Stimulated activated CD4-positive, alpha-beta T cell treated with anti-CD3 and anti-CD28 coated beads, Interleukin-4, amount 100 ng/mL, for 1 hour (primary cell): ENCODE measurements at places on chromosomes 3 and 15.
A peak's percentile ranks its signal among the peaks of the same experiment; 100 is the strongest.

GRCh38 chr3:59540241-59540640 is 490.4 kb upstream of the CFAP20DC start:
- DNase-seq: no peak

DNA sequence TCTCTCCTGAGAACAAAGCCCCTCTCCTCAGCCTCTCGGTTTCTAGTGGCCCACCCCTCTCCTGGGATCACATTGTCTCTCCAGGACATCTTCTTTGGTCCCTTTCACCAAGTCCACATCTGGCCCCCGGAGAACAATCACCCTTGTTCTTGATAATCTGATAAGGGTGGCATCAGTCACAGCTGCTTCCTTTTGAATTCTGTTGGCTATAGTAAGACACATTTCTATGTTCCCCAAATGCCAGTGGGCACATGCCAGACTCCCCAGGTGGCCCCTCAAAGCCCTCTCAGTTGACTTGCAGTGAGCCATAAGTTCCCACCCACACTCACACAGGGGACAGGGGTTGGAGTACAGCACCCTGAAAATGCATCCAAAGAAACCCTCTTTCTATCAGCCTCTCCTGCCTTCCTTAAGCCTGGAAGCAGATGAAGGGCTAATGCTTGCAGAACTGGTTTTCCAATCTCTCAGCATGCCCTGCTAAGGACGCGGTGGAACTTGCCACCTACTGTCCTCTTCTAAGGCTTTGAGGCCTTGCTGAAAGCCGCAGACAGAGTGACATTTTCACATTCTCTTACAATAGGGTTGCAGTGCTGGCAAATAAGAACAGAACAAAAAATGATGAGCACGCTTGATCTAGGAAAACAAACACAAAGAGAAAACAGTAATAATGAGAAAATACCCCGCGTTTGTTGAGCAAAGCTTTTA is 101.3 kb upstream of the SLCO3A1 start:
- DNase-seq: no peak

DNA sequence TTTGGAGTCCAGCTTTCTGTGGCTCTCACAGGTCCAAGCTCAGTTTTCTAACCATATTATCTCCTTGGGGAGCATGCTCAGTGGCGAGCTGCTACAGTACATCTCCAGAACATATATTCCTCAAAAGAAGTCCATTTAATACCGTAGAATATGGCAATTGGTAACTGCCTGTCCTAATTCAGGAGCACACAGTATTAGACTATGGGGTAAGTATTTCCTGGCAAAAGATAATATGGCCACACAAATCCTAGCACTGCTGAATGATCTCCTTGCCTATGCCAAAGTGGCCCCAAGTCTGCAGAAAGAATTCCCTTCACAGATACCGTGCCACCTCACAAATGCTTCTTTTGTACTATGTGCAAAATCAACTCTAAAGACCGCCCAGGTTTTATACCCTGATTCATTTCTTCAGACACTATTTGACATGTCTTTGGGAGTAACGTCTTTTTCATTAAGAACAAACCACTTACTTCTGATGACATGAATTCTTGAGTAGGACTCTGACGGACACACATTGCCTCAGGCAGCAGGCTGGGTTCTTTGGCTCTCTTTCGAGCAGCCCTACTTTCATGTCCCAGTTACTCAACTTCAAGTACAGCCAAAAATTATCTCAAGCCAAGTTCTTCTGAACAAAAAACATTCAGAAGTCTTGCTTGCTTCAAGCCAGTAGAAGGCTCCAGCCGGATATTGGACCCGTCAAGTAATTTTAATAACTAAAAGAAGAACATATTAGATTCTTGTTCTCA is 368.3 kb upstream of the DCBLD2 start:
- no peak for DNase-seq

DNA sequence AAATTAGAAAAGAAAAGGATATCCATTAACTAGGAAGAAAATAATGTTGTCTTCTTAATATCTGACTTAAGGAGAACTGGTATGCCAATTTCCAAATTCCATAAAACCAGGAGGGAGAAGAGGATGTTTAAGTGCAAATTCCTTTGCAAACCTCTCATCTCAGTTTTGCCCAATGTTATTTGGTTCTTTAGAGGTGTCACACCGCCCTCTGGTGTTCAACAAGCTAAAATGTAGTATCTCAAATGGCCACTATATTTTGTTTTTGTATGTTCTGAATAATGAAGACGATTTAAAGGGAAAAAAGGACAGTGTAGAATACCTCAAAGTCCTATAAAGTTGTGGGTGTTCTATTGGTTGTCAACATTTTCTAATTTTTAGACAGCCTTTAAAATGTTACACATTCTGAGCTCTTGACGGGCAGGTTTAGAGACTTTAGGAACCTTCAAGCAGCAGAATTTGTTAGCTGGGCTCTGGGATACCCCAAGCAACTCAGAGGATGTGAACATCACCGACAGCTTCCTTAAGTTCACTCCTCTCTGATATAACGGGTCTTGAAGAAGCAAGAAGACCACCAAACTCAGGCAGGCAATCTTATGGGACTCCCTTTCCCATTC is 458.3 kb downstream of the MFSD1 start:
- DNase-seq: no peak

DNA sequence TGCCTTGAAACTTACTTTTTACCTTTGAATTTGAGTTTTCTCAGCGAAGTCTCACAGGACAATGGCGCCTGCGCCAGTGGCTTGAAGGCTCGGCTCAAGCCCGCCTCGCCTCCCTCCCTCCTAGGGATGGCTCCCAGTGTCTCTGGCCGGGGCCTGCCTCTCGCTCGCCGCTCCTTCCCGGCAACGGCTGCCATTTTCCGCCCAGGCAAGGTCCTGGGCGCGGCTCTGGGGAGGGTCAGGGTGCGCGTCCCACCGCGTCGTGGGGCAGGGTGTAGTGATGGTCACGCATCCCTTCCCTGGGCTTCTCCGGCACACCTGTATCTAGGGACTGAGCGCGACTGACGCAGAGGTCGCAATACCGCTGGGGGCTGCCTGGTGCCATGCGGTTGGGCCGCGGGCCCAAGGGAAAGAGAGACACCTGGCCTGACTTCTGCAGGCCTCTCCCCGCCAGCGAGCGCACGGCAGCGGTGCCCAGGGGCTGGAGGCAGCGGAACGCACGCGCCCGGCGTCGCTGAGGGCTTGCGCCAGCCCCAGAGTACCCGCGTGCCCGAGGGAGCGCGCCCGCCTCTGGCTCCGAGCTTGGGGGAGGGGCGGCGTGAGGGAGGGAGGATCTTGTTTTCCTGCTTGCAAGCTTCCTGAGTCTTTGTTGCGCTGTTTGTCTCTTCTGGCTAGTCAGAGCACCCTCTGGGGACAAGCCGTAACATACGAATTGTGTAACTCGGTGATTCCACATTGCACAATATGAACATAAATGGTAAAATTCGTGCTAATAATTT is 20.7 kb upstream of the FEM1B start:
- peak; percentile 73 for DNase-seq

- no peak for DNase-seq
These were observed 259.2 kb downstream of the LSAMP start for GRCh38 chr3:116186049-116186448.

DNA sequence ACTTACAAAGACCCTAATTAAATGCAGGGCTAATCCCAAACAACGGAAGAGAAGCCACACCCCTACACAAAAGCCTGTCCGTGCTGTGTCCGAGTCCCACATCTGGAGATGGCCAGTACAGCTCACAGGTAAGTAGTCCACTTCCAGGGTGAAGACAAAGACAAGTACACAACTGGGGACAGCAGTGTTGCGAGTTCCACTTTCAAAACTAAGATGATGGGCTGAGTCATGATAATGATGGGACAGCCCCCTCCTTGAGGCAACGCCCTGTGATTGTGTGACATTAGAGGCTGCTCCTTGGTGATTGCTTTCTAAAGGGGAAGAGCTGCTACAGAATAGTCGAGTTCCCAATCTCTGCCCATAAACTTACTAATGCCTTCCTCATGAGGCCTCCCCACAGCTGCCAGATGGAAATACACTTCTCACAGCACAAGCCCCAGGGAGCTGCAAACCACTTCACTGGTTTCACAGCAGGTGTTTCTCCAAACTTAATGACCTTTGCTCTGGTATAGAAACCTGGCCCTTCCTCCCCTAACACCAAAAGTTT is 27.6 kb downstream of the RFT1 start:
- peak; percentile 43 for DNase-seq

- DNase-seq: no peak
These were observed 44.0 kb upstream of the ETV5 start for GRCh38 chr3:186152889-186153292.

GRCh38 chr3:46585799-46586693 is 19.9 kb upstream of the LRRC2 start:
- DNase-seq: no peak

- DNase-seq: no peak
These were observed 8.3 kb downstream of the ARL14 start for GRCh38 chr3:160685144-160685766.

GRCh38 chr15:53307952-53308624 is 451.4 kb downstream of the WDR72 start:
- DNase-seq: no peak

DNA sequence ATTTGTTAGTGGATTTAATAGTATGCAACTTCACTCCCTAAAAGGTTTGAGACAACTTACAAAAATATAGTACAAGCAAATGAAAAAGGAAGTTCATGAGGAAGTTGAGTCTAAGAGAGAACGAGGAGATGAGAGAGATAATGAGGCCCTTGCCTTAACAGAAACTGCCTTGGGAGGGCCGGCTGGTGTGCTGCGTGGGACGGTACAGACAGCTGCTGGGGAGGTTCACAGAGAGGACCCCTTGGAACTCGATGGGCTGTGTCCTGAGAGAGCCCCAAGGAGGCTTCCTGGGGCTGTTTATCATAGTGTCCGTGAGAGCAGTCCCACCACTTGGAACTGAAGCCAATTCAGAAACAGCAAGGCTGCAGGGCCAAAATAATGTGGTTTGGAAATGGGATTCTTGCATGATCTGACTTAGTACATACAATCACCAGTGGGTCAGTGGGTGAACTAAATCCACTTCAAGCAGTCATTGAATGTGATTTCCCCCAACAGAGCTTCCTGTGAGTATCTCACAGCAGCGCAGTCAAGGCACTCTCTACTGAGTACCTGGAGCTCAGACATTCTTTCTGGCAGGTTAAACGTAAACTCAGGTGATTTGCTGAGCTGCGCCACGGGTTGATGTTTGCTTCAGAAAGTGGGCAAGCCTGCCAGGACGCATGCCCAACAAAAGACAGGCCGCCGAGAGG is 90.8 kb downstream of the CRTC3 start:
- peak; percentile 34 for DNase-seq

- no peak for DNase-seq
These were observed 19.2 kb downstream of the MCF2L2 start for GRCh38 chr3:183409219-183409618.

- DNase-seq: no peak
These were observed 35.9 kb downstream of the SLC12A1 start for GRCh38 chr15:48242015-48242414.

DNA sequence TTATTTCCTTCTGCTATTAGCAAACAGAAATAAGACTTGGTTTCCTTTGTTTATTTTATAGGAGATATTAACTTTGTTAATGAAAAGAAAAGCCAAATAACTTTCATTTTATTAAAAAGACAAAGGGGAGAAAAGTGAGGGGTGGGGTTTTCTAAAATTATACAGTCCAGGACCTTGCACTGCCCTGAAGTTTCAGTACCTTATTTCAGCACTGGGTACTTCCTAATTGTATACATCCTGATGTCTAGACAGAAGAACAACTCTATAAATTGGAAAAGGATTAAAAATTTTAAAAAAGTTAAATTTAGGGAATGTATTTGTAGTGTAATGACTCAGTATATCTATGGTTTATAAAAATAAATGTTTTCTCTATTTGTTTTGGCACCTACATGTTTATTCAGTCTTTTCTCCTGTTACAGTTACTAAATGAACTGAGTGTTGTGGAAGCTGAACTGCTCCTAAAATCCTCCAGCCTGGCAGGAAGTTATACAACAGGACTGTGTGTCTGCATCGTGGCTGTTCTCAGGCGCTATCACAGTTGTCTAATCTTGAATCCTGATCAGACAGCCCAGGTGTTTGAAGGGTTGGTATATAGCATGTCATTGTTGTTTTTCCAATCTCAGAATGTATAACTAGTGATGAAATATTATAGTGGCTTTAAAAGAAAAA is 27.6 kb upstream of the P2RY13 start:
- DNase-seq: no peak

GRCh38 chr3:122786066-122786465 is 7.6 kb downstream of the HSPBAP1 start:
- no peak for DNase-seq

- no peak for DNase-seq
These were observed 34.0 kb downstream of the MINDY4B start for GRCh38 chr3:150871192-150871591.

DNA sequence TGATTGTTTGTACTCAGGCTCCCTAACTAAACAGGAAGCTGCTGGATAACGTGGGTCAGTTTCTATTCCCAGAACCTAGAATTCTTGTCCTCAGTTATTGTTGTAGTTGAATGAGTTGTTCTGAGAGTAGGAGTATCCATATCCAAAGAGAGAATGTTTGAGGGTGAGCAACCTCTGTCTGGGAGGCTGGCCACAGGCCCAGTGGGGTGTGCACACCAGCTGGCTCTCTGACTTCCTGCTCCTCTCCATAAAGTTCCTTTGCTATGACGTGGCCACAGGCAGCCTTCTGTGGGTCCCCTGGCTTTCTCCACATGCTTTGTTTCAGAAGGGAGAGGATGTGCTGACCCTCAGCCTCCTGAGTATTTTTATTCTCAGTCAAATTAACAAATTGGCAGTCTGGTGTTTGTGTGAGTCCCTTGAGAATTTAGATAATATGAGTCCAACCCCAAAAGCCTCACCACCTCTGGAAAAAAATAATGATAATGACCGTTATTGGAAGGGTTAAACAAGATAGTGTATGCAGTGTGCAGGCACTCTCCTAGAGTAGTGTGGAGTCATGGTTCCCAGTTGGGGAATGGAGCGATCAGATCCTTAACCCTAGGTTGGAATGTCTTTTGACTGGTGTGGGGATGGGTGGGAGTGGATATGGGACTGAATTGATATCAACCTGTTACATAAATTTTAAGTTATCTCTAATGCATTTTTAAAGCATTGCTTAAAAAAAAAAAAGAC is 47.6 kb upstream of the MED12L start:
- no peak for DNase-seq

GRCh38 chr15:39243396-39243795 is 337.5 kb upstream of the THBS1 start:
- no peak for DNase-seq

- DNase-seq: no peak
These were observed 35.1 kb upstream of the ZDHHC23 start for GRCh38 chr3:113912552-113913236.

DNA sequence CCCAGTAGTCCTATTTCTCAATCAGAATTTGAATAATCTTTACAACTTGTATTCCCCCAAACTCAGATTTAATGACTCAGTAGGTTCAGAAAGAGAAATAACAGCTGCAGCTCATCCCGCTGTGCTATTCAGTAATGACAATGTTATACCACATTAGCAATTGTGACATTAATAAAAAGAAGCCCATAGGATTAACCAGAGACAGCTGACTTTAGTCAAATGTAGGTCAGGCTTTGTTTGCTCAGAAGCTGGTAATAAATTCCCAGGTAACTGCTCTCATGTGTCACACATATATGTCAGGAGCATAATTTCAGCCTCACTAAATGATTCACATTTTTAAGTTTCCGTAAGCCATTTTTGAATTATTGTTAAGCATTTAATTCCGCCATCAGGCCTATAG is 222.0 kb upstream of the UBE2E2 start:
- no peak for DNase-seq

GRCh38 chr3:177337541-177338331 is 140.5 kb upstream of the TBL1XR1 start:
- peak; percentile 52 for DNase-seq
